ENCODE measurements at places on chromosomes 7 and 10.

DNA sequence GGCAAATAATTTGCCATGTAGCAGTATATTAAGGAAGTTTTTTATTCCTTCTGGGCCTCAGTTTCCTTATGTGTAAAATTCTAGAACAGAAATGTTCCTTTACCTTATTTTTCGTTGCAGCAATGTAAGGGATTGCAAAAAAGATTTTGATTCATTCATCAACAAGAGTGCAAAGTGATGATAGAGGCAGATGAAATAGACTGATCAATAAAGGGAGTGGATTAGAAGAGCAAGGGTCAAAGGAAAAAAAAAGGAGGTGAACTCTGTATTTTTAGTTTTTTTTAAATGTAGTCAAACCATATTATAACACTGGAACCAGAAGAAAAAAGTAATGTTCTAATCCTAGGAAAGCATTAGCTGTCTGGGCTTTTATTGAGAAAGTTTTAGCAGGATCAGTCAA, 14.7 kb downstream of the TPST1 start:
- DNase-seq = no peak

GRCh38 chr7:5700391-5700985, 81.0 kb downstream of the RNF216 start:
- DNase-seq = no peak

DNA sequence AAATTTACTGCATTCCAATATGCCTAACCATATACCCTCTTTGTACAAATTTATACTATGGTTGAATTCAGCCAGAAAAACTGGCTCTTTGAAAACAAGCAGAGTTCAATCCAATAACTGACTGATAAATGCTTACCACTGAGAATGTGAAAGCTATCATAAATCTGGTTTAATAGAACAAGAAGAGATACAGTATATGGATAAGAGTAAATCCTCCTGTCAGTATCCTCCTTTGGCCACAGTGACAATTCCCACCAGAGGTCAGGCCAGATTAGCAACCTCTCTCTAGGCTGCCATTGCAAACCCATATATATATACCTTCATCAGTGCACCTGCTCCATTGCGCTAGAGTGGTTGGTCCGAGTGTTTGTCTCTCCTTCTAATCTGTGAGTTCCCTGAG, 647.2 kb downstream of the GRM8 start:
- DNase-seq = no peak

DNA sequence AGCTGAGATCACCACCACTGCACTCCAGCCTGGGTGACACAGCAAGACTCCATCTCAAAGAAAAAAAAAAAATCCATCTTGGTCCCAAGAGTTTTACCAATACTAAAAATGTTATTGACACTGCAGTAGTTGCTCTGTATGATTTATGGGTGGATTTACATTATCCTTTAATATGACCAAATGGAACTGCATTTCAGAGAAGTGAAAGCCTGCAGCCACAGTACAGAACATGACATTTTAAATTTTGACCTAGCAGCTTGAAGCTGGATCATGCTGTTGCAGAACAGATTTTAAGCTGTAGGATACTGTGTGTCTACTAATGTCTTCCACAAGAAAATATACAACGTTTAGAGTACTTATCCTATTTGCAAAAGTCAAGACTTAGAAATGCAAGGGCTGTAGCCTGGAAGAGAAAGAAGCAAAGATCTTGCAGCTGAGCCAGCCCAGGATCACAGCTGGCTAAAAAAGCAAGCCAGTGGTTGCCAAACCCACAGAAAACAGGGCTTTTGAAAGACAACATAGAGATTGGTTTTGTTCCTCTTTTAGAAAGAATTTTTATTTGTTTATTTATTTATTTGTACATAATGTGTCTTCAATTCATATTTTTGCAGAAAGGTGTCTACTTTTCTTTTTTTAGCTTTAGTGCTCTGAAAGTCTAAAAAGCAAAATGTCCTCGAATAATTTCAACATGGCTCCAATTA, 55.2 kb upstream of the WNT16 start:
- DNase-seq = no peak

DNA sequence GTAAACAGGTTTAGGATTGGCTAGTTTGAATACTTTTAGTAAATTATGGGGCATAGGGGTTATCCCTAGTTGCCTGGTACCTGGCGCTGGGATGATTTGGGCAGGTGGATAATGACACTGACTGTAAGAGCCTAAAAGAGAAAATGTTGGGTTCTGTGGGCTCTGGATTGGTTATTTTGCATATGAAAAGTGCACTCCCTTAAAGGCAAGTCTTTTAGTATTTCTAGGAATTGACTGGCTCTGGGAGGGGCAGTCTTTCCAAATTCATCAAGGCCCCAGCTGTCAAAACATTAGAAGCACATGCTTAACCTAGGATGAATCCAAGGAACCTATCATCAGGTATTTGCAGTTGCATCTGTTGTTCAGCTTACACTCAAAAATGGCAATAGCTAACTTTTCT, 454.6 kb upstream of the SORCS1 start:
- DNase-seq = no peak

- DNase-seq = no peak
Measured at GRCh38 chr10:121654021-121654545, 55.8 kb upstream of the FGFR2 start.

GRCh38 chr7:3371601-3372000, 70.5 kb downstream of the SDK1 start:
- no peak for DNase-seq

DNA sequence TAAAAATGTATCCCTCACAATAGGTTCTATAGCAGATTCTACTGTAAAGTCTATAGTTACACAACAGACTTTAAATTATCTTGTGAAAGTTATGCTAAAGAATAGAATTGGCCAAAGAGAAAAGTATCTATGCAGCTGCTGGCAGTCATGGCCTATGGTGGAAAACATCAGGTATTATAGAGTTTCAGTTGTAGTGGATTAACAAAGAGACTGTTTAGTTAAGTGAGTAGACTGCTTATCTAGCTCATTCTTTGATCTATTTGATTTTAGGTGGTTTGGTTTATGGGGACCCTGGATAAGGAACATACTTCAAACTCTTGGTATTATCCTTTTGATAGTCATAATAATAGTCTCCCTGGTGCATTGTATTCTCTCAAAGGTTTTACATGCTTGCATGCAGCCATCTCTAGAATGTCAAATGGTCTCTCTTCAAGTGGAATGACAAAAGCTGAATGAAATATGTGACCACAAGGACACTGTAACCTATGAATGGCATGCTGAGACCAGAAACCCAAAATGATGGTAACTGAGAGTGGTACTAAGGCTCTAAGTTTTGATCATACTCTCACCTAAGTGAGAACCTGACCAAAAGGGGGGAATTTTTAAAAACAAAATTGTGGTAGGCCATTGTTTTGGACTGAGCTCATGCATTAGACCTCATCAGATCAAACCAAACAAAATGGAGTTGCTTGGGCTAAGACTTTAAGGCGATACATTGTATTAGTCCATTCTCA, 54.9 kb upstream of the NAMPT start:
- no peak for DNase-seq

DNA sequence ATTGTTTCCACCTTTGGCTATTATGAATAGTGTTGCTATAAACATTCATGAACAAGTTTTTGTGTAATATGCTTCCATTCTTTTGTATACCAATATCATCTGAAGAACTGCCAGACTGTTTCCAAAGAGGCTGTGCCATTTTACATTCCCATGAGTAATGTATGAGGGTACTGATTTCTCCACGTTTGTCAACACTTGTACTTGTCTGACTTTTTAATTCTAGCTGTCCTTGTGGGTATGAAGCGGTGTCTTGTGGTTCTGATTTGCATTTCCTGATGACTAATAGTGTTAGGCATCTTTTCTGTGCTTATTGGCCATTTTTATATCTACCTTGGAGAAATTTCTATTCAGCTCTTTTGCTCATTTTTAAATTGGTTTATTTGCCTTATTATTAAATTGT, 52.8 kb downstream of the LSMEM1 start:
- DNase-seq = no peak
